Ovary (tissue), 10 donors: ENCODE measurements at places on chromosomes 2 and 18. TPM values are rescaled to one million over a fixed set of nuclear protein-coding genes. Genes with fewer than 3 reads are reported as not detected.
A peak's percentile ranks its signal among the peaks of the same experiment; 100 is the strongest.

TNFRSF11A gene
- total RNA-seq = 1.9 TPM

DNA sequence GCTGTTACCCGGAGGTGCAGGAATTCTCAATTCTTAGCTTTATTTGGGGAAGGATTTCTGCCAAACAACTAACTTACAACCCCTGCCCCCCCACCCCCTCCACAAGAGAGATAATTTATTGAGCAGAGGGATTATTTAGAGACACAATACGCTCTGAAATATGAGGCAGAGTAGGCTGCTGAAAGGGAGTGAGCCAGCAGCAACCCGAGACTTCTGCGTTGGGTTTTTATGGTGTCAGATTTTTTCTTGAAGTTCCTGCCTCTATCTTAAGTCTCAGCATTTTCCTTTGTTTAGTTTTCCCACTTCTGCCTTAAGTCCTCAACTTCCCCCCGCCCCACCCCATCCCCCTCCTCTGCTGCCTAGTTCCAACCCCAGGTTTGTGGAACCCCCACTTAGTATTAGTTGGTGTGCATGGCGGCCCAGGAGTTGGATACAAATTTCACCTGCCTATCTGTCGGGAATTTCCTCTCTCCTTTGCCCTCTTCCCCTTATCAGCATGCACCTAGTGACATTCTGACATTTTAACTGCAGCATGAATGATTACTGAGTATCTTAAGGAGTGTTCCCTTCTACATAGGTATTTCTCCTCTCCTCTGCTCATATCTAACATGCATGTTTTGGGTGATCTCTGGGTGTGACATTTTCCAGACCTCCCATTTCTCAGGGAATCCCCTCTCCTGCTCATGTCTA is 1635.9 kb upstream of the LRRTM1 start:
- H3K27ac ChIP-seq = no peak overlapping the region
- no peak overlapping the region for H3K4me3 ChIP-seq
- no peaks in the 10 kb centered on the region for H3K4me1 ChIP-seq

- no peaks in the 10 kb centered on the region for H3K4me1 ChIP-seq
- no peak for DNase-seq
- H3K36me3 ChIP-seq = no peaks in the 10 kb centered on the region
- H3K4me3 ChIP-seq = no peak overlapping the region
- H3K27me3 ChIP-seq = no peaks in the 10 kb centered on the region
Observed at GRCh38 chr18:62545098-62545497, 22.3 kb downstream of the ZCCHC2 start.

IL1A gene
- 0.12 TPM for total RNA-seq

DNA sequence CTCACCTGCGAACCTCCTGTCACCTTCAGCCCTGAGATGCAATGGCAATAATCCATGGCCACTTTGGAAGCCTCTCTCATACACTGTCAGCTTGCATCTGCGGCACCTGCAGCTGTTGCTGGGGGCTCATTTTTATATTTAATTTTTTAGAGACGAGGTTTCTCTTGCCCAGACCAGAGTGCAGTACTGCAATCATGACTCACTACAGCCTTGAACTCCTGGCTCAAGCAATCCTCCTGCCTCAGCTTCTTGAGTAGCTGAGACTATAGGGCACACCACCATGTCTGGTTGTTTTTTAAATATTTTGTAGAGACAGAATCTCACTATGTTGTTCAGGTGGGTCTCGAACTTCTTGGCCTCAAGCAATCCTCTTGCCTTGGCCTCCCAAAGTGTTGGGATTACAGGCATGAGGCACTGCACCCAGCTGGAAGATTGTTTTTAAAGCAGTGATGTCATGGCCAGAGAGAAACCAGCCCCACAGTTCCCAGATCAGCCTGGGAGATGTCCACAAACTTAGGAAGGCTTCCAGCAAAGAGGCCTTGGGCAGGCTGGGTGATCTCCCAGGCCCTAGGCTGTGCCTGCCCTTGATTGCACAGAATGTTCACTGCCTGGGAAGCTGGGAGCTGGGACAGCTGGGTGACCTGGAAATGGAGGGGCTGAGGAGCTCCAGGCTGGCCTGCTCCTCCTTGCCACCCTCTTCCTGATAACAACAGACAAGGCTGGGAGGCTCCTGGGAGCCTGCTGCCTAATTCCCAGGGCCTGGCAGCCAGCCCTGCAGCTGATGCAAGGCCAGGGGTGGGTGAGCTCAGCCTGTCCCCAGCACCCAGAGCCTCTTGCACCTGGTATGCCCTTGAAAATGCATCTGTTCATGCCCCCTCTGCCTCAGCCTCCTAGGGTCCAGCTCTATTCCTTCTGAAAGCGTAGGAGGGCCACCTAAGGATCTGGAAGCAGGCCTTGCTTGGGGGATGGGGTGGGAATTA is 27.1 kb downstream of the SH2D6 start:
- DNase-seq = peak; percentile 71
- peak overlapping the region; percentile 28 for H3K27ac ChIP-seq
- peaks cover 16% of the 10 kb centered on the region for H3K4me1 ChIP-seq

OR6B2 gene
- not detected for total RNA-seq

GALNT13 gene
- 1.6 TPM for total RNA-seq

DNA sequence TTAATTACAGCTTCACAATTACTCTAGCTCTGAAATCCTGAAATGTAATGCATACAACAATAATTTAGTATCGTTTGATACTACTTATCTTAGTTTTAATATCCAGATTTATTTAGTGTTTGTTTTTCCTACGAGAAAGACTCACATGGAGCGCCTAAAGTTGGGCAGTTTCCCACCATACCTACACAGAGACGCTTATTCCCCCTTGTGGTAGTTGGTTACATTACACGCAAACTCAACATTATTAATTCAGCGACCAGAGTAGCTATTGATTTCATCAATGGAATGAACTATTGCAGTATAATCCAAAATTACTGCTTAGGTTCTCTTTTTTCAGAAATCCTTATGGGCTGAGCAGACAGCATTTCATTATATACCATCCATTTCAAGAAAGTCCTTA is 164.0 kb upstream of the REG3G start:
- H3K27me3 ChIP-seq = no peaks in the 10 kb centered on the region
- no peak overlapping the region for H3K27ac ChIP-seq
- no peaks in the 10 kb centered on the region for H3K36me3 ChIP-seq
- no peak for DNase-seq
- H3K4me1 ChIP-seq = no peaks in the 10 kb centered on the region

DNA sequence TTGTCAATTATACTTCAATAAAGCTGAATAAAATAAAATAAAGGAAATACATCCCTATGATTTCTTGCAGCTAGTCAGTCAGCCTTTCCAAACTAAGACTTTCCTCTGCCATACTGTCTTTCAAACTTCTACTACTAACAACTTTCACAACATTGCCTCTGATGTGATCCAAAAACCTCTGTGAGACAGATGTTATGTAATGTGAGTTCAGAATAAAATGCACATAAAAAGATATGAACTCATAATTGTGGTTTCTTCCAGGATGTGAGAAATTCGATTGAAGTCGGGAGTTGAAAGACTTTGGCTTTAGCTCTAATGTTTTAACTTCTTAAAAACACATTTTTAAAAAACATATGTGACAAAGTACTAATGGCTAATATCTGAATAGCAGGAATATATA is 98.7 kb downstream of the PIGN start:
- H3K36me3 ChIP-seq = no peaks in the 10 kb centered on the region
- DNase-seq = no peak
- no peaks in the 10 kb centered on the region for H3K4me1 ChIP-seq
- no peaks in the 10 kb centered on the region for H3K27me3 ChIP-seq
